Naive B cell (primary cell): ENCODE measurements at places on chromosomes 13 and 19. TPM values are rescaled to one million over a fixed set of nuclear protein-coding genes. Genes with fewer than 3 reads are reported as not detected.

MUC16 gene
- polyA plus RNA-seq: not detected

ZNF418 gene
- polyA plus RNA-seq: 12.1 TPM

CYP4F11 gene
- polyA plus RNA-seq: not detected

NHLRC3 gene
- 3.3 TPM for polyA plus RNA-seq

ZNF616 gene
- 4.8 TPM for polyA plus RNA-seq

ZNF28 gene
- polyA plus RNA-seq: 16.7 TPM

KLHL1 gene
- polyA plus RNA-seq: not detected

ZNF415 gene
- 7.1 TPM for polyA plus RNA-seq

KBTBD6 gene
- 1.9 TPM for polyA plus RNA-seq

MYH14 gene
- not detected for polyA plus RNA-seq

KLK15 gene
- not detected for polyA plus RNA-seq

CHMP2A gene
- polyA plus RNA-seq: 109 TPM

ZNF135 gene
- polyA plus RNA-seq: 5.6 TPM

KLK13 gene
- not detected for polyA plus RNA-seq

GSX1 gene
- not detected for polyA plus RNA-seq

NEK3 gene
- 2.6 TPM for polyA plus RNA-seq

ICAM3 gene
- 210 TPM for polyA plus RNA-seq

IZUMO2 gene
- not detected for polyA plus RNA-seq

KLC3 gene
- polyA plus RNA-seq: not detected

THSD8 gene
- polyA plus RNA-seq: not detected

STRN4 gene
- 16.7 TPM for polyA plus RNA-seq

EPSTI1 gene
- 26.0 TPM for polyA plus RNA-seq

IFNL1 gene
- polyA plus RNA-seq: not detected

SIGLEC12 gene
- polyA plus RNA-seq: not detected

NCAN gene
- not detected for polyA plus RNA-seq

PRR12 gene
- polyA plus RNA-seq: 0.09 TPM

CD79A gene
- polyA plus RNA-seq: 4,601 TPM

TDRD12 gene
- not detected for polyA plus RNA-seq

FXYD1 gene
- 2.7 TPM for polyA plus RNA-seq

PRODH2 gene
- polyA plus RNA-seq: not detected

DLEU7 gene
- polyA plus RNA-seq: not detected

RFPL4AL1 gene
- polyA plus RNA-seq: not detected

ZNF112 gene
- 0.25 TPM for polyA plus RNA-seq

ALOX5AP gene
- polyA plus RNA-seq: 446 TPM
